Testis (tissue), 5 donors: ENCODE measurements at places on chromosomes 4 and X.
A peak's percentile ranks its signal among the peaks of the same experiment; 100 is the strongest.

DNA sequence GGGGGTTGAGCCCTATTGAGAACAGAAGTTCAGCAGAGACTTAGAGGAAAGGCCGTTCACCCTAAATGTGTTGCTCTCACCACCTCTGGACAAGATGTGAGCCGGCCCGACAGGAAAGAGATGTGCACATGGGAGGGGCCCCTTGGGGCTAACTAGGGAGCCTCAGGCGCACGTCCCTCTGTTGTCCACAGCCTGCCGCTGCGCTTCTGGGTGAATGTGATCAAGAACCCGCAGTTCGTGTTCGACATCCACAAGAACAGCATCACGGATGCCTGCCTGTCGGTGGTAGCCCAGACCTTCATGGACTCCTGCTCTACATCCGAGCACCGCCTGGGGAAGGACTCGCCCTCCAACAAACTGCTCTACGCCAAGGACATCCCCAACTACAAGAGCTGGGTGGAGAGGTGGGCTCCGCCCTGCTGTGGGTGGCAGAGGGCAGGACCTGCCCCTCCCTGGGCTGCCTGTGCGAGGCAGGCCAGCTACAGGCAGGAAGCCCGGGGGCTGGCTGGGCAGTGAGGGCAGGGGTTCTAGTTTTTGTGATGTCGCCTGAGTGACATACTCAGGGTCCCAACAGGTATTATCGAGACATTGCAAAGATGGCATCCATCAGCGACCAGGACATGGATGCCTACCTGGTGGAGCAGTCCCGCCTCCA lies 8.0 kb downstream of the LAGE3 start:
- H3K27me3 ChIP-seq: no peaks in the 10 kb centered on the region
- H3K36me3 ChIP-seq: no peaks in the 10 kb centered on the region
- DNase-seq: no peak
- H3K4me3 ChIP-seq: no peak overlapping the region
- no peak overlapping the region for H3K27ac ChIP-seq

- H3K27ac ChIP-seq: no peak overlapping the region
- no peaks in the 10 kb centered on the region for H3K36me3 ChIP-seq
- H3K4me1 ChIP-seq: no peaks in the 10 kb centered on the region
Observed at GRCh38 chrX:137425986-137426385, 139.9 kb upstream of the ZIC3 start.

GRCh38 chr4:169663831-169664230 lies 43.5 kb downstream of the CLCN3 start:
- no peaks in the 10 kb centered on the region for H3K27me3 ChIP-seq
- no peak overlapping the region for H3K4me3 ChIP-seq
- H3K4me1 ChIP-seq: peaks cover 17% of the 10 kb centered on the region
- H3K27ac ChIP-seq: peak overlapping the region; percentile 43

- H3K4me3 ChIP-seq: no peak overlapping the region
- no peaks in the 10 kb centered on the region for H3K27me3 ChIP-seq
- no peak overlapping the region for H3K27ac ChIP-seq
- no peaks in the 10 kb centered on the region for H3K36me3 ChIP-seq
Observed at GRCh38 chrX:67607466-67607865, 63.6 kb downstream of the AR start.

GRCh38 chrX:47571896-47572295 lies 10.3 kb upstream of the TIMP1 start:
- DNase-seq: no peak
- H3K36me3 ChIP-seq: no peaks in the 10 kb centered on the region
- H3K4me3 ChIP-seq: no peak overlapping the region
- no peaks in the 10 kb centered on the region for H3K4me1 ChIP-seq

- H3K27ac ChIP-seq: no peak overlapping the region
- H3K4me3 ChIP-seq: no peak overlapping the region
- H3K4me1 ChIP-seq: no peaks in the 10 kb centered on the region
- DNase-seq: no peak
Observed at GRCh38 chr4:147425019-147425418, 55.9 kb upstream of the EDNRA start.

- no peak overlapping the region for H3K4me3 ChIP-seq
- no peaks in the 10 kb centered on the region for H3K36me3 ChIP-seq
- H3K27me3 ChIP-seq: no peaks in the 10 kb centered on the region
- DNase-seq: peak; percentile 22
- no peak overlapping the region for H3K27ac ChIP-seq
Observed at GRCh38 chr4:23135792-23136645, 443.3 kb downstream of the GBA3 start.

DNA sequence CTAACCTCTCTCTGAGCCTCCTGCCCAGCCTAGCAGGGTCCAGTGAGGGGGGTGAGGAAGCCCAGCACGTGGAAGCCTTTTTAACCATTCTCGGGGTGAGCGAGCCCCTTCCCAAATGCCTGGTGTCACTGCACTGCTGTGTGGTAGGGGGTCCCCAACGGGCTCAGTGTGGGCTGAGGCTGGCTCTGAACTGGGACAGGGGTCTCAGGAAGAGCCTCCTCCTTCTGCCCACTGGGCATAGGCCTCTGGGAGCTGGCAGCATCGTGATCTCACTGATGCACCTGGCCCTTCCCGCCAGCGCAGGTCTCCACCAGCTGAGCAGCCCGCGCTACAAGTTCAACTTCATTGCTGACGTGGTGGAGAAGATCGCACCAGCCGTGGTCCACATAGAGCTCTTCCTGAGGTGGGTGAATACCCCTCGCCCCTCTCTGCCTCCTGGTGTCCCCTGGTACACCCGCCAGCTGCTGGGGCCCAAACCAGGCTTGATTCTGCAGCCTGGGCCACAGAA lies 12.6 kb downstream of the HTRA3 start:
- H3K36me3 ChIP-seq: no peaks in the 10 kb centered on the region
- H3K4me1 ChIP-seq: peaks cover 15% of the 10 kb centered on the region
- no peak for DNase-seq
- no peaks in the 10 kb centered on the region for H3K27me3 ChIP-seq
- no peak overlapping the region for H3K4me3 ChIP-seq
- H3K27ac ChIP-seq: no peak overlapping the region
